ENCODE measurements at places on chromosomes 11 and 22.

DNA sequence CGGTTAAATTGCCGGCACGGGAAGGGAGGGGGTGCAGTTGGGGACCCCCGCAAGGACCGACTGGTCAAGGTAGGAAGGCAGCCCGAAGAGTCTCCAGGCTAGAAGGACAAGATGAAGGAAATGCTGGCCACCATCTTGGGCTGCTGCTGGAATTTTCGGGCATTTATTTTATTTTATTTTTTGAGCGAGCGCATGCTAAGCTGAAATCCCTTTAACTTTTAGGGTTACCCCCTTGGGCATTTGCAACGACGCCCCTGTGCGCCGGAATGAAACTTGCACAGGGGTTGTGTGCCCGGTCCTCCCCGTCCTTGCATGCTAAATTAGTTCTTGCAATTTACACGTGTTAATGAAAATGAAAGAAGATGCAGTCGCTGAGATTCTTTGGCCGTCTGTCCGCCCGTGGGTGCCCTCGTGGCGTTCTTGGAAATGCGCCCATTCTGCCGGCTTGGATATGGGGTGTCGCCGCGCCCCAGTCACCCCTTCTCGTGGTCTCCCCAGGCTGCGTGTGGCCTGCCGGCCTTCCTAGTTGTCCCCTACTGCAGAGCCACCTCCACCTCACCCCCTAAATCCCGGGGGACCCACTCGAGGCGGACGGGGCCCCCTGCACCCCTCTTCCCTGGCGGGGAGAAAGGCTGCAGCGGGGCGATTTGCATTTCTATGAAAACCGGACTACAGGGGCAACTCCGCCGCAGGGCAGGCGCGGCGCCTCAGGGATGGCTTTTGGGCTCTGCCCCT lies 529 bp upstream of the CCND1 start:
- no peak for DNase-seq

GRCh38 chr11:102560555-102561011 lies 30.0 kb upstream of the MMP7 start:
- peak; percentile 41 for DNase-seq

- no peak for DNase-seq
These were observed 1266.8 kb downstream of the BRD1 start for GRCh38 chr22:48560836-48561235.

DNA sequence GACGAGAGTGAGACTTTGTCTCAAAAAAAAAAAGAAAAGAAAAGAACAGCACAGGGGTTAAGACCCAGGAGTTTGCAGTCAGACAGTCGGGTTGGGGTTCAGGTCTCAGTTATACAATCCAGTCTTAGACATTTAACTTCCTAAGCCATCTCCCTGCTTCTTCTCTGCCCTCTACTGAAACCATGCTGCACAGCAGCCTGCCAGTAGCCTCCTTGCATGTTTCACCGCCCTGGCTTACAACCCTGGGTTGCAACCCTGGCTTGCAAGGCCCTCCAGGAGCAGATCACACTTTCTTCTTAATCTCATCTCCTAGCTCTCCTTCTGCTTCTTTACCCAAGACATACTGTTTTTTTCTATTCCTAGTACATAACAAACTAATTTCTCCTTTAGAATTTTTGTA lies 5.9 kb upstream of the B3GAT3 start:
- no peak for DNase-seq

GRCh38 chr11:19306179-19306944 lies 65.6 kb upstream of the E2F8 start:
- no peak for DNase-seq

DNA sequence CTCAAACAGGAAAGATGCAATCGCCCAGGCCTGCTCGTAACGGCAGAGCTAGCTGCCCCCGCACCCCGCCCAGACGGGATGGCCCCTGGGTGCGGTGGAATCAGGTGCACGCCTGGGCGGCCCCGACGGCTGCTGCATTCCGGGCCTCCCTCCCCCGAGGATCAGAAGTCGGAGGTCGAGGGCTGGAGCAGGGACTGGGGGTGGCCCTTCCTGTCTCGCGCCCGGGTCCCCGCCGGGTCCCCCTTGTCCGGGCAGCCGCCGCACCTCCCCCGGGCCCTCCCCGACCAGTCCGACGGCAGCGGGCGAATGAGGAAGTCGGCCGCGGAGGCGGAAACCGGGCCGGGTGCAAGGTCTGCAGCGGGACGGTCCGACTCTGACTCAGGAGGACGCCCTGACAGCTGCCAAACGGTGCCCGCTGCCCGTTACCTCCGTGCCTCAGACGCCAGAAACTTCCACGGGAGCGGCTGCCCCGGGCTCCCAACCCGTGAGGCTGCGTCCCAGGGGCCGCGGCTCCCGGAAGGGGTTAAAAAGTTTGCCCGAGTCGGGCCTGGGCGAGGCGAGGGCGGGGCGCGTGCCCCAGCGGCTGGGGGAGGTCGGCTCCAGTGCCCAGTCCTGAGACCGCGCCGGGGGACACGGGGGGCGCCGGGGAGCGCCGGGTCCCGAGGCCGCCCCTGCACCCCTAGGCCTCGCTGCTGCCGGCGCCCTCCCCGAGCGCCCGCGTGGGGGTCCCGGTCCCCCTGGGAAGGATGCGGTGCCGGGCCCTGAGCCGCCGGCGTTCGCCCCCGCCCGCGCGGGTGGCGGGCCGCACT lies 663 bp downstream of the MYH9 start:
- peak; percentile 69 for DNase-seq

DNA sequence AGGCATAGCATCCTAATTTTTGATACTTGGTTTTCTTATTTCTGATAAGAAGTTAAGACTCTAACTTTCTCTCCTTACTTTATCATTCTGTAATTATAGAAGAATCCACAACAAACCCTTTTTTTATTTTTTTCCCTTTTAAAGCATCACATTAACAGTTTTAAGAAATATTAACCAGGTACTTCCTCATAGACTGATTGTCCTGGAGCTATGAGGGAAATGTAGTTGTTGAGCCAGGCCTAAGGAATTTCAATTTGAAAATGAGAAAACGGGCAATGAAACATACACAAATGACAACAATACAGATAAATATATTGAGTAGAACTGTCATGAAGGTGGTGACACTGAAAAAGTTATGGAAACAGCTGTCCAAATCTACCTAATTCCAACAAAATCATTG lies 569.0 kb downstream of the KCNA4 start:
- DNase-seq, result no peak

DNA sequence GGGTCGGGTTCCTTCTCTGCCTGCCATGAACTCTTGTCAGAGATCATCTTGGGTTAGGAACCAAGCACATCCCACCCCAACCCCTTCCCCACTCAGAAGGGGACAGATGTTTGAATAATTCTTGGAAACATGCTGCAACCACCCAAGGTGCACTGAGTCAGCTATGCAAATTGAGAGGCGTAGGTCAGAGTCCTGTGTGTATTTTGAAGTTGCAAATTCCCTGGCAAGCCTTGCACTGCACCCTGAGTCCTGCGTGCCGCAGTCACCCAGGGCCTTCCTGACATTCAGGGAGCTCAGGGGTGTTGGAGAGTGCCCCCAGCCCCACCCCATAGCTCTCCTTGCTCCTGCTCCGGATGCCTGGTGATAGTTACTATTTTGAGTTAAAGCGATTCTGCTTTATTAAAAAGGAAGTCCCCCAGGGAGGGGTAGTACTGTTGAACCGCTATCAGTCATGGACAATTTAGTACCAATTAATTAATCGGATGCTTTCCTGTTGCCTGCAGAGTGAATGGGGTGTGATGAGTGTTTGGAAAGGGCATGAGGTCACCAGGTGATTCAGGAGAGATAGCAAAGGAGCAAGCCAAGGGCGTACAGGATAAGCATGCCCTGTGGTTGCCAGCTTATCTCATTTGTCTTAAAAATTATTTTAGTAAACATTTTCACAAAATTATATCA lies 123.7 kb downstream of the GRIK4 start:
- DNase-seq, result no peak

GRCh38 chr11:45930031-45930794 lies 7.8 kb downstream of the LARGE2 start:
- DNase-seq, result peak; percentile 90

DNA sequence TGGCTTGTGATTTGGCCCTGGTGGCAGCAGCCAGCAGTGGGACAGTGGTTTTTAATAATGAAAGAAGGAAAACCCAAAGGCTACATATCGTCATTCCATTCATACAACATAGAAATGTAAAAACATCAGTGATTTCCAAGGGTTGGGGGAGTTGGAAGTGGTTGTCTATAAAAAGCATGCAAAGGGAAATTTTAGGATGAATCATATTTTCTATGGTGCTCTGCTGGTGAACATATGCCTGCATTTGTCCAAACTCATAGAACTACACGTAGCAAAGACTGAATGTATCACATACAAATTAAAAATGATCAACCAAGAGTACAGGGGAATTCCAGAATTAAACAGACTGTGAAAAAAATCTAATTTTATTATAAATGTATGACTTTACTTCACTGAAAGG lies 11.1 kb downstream of the OR5B3 start:
- DNase-seq, result no peak

- DNase-seq, result no peak
These were observed 1232.2 kb downstream of the BRD1 start for GRCh38 chr22:48595511-48595905.
